NK-92 treated with Interleukin-12 subunit alpha and Interleukin-12 subunit beta, amount 100 ng/mL, for 24 hours (cell line): ENCODE measurements at places on chromosomes 1 and 21.

DNA sequence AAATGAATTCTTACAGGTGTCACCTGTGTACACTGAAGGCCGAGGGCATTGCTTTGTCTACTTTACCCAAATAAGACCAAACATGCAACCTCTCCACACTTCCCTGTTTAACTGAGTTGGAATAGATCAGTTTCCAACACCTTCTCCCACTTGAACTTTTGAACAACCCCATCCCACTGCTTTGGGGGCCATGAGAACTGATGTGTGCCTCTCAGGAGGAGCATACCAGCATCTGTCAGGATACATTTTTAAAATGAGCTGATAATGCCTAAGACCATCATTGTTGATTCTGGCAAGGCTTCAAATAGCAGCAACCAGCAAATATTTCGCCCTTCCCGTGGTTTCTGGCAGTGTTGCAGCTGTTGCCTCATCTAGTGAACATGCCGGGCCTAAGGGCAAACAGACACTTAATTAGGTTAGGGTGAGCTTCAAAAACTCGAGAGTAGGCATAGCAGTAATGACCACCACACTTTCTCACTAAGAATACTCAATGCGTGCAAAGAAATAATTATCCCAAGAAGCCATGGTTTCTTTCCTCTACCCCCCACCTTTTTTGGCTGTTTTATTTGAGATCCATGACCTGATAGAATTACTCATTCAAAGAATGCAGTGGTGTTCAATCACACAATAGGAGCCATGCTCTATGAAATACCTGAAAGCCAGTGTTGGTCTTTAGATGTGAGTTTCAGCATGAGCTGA is 63.7 kb downstream of the MAP10 start:
- DNase-seq = no peak

DNA sequence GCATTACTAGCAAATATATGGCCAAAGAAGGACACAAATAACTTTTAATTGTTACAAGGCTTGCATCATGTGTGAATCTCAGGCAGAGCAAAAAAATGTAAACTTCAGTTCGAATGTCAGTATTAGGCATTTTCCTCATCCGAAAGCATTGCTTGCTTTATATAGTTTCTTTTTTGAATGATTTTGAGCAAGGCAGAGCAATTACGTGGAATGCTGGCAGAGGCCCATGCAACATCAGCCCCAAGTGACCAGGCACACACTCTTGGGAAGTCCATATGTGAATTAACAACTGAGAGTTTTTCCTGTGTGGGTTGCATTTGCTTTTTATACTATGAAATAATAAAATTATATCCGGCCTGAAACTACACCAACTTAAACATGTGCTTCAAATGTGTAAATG is 274.8 kb downstream of the PTPRC start:
- no peak for DNase-seq

DNA sequence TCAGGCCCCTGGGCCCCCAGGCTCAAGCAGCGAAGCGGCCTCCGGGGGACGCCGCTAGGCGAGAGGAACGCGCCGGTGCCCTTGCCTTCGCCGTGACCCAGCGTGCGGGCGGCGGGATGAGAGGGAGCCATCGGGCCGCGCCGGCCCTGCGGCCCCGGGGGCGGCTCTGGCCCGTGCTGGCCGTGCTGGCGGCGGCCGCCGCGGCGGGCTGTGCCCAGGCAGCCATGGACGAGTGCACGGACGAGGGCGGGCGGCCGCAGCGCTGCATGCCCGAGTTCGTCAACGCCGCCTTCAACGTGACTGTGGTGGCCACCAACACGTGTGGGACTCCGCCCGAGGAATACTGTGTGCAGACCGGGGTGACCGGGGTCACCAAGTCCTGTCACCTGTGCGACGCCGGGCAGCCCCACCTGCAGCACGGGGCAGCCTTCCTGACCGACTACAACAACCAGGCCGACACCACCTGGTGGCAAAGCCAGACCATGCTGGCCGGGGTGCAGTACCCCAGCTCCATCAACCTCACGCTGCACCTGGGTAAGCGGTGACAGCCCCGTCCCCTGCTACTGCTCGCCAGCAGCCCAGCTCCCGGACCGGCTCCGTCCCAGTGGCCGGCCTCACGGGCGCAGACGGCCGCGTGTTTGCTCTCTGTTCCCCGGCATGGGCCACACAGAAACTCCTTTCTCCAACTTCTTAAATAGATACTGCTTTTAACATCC is 539 bp downstream of the LAMC1 start:
- no peak for DNase-seq

GRCh38 chr1:32868085-32868484 is 2.6 kb downstream of the FNDC5 start:
- DNase-seq = no peak

- no peak for DNase-seq
Measured at GRCh38 chr1:20078171-20078651, 8.2 kb downstream of the PLA2G5 start.

- no peak for DNase-seq
Measured at GRCh38 chr1:189675712-189676244, 801.9 kb downstream of the BRINP3 start.

DNA sequence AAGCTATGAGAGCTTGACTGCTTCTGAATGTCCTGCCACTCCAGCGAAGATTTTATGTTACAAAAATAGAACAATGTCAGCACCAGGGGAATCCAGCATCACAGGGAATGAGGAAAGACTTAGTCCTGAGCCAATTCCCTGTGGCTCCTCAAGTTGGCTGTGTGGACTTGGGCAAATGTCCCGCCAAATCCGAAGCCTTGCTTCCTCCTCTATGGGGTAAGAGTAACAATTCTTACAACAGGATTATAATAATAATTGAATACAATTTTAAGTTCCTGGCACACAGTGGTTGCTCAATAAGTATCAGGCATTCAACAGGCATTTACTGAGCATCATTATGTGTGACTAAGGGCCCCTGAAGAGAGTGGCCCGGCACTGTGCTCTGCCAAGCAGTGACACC is 44.4 kb downstream of the STPG1 start:
- DNase-seq = no peak

DNA sequence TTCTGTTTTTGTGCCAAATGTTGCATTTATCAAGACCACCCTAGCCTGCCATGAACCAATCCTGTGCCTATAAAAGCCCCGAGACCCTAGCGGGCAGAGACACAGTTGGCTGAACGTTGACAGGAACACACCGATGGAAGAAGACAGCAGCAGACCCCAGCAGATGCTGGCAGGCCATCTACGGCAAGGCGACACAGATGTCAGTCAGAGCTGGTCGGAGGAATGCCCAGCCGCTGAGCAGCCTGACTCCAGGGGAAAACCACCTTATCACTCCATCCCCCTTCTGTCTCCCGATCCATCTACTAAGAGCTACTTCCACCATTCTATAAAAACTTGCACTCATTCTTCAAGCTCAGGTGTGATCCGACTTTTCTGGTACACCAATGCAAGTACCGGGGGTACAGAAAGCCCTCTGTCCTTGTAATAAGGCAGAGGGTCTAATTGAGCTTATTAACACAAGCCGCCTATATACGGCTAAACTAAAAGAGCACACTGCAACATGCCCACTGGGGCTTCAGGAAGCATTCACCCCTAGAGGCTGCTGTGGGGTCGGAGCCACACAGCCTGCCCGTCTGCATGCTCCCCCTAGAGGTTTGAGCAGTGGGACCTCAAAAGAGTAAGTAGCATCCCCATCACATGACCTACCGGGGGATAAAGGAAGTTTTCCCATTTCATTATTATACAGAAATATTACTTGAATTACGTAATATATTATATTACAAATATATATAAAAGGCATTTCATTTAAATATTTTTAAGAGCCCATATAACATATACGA is 1156.3 kb upstream of the B3GALT2 start:
- no peak for DNase-seq

DNA sequence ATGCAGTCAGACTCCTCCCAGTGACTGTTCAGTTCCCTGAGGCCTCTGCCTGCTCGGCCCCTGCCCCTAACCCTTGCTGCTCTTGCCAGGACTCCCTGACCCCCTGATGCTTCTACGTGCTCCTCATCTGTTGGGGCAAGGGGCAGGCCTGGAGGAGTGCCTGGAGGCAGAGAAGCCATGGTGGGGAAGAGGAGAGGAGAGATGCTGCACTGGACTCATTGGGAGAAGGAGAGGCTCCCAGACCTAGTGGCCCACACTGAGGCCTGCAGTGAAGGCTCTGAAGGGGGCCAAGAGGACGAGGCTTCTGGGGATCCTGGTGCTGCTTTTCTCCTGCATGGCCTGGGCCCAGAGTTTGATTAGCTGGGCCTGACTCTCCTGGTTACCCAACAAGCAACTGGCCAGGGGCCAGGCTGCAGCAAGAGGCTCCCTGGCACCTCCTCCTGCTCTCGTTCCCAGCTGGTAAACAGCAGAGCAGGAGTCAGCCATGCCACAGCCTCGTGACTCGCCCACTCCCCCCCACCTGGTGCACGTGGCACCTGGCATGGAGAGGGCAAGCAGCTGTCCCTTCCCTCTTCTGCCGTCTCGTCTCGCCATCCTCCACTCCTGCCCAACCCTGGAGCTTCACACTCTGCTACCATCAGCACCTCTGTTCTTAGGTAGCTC is 847 bp upstream of the RORC start:
- DNase-seq = no peak

DNA sequence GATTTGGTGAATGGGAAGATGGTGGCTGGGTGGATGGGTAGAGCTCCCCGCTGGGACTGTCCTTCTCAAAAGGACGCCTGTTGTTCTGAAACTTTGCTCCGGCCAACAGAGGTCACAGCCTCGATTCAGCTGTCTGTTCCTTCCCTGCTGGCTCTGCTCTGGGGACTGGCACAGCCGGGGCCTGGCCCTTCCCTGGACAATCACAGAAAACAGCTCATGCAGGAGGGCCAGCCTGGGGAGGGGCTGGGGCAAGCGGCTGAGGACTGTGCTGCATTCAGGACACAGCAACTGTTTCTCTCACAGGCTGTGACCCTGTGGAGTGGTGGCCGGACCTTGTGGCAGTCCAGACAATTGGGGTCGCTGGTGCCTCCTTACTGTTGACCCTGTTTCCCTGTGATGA is 110.7 kb upstream of the TMEM51 start:
- DNase-seq = no peak

- no peak for DNase-seq
Measured at GRCh38 chr1:75600781-75601180, 10.1 kb downstream of the SLC44A5 start.

DNA sequence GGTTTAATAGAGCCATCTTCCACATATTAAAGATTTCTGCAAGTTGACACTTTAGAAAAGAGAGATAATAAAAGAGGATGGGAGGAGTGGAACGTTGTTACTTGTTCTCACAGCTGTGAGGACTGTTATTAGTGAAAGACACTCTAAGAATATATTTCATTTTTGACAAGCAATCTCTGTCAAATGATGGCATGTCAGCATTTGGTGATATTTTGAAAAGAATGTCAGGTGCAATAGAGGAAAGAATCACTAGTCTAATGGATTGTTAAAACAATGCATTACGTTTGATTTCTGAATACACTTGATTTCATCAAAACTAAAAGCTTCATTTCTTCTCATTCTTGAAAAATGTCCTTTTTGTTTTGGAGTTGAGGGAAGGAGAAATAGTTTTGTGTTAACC is 853.4 kb downstream of the PLA2G4A start:
- no peak for DNase-seq

- DNase-seq = no peak
Measured at GRCh38 chr1:117757668-117758067, 151.8 kb downstream of the TENT5C start.

DNA sequence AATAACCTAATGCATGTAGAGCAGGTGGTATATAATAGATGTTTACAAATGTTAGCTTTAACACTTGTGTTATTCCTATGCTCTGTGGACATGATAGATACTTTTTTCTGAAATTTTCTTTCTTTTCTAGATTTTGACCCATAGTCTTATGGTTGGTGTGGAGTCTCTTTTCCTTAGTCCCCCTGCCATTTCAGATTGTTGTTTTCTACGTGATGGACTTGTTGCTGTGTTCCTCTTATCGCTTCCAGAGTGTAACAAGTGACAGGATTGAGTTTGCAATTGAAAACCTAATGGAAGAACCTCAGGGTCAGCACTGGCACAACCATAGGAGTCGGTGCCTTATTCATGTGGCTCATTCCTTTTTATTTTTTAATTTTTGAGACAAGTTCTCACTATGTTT is 136.4 kb downstream of the HHAT start:
- no peak for DNase-seq

GRCh38 chr1:29392486-29393450 is 156.4 kb downstream of the PTPRU start:
- DNase-seq = no peak

DNA sequence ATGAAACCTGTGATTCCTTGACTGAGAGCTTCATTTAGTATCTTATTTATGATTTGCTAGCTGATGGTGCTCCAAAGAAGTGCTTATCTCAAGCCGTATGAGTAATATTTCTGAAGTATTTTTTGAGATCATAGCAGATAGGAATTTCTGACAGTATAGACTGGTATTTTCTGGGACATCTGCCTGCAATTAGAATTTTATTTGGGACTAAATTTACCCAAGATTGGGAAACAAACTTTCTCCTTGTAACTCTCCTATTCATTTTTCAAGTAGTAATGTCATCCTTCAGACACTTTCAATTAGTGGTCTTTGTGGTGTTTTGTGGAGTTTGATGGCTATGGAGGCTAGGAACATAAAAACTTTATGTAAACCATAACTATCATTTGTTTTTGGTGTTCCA is 597.2 kb upstream of the ZP4 start:
- no peak for DNase-seq

GRCh38 chr1:43453442-43454269 is at the start of gene HYI:
Gene HYI (minus strand): TSS chr1:43453931. CDS start chr1:43453793, 138 bp downstream.
- no peak for DNase-seq

DNA sequence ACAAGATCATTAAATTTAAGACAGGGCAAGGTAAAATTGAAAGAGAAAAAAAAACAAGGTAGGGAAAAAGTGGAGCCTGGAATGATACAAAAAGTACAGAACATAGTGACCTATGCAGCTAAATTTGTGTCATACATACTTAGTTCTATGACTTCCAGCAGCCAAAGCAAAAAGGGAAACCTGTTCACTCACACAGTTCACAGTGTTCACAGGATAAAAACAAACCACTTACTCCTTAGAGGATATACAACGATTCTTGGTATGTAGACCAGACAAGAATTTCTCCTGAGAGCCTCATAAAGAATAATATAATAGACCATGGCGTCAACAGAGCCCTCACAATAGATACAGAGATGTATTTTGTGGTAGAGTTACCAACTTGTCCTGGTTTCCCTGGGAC is 27.5 kb downstream of the COA7 start:
- DNase-seq = no peak

GRCh38 chr21:42080788-42081083 is 9.6 kb downstream of the UMODL1 start:
- no peak for DNase-seq

GRCh38 chr1:225688345-225688744 is 35.4 kb upstream of the ENAH start:
- DNase-seq = no peak

DNA sequence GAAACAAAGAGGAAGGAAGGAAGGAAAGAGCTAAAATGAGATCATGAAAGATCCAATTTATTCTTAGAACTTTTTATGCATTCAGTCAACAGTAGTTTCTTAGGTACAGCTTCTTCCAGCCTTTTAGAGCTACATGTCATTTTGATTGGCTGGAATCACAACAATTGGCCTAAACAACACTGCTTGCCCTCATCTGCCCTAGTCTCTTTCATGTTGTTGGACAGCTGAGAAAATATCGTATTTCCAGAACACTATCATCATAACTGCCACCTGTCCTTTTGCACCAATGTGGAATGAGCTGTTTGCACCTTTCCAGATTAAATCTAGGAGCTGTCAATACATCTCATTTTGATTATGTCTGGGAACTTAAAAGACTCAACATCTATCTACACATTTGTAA is 161.7 kb downstream of the TGFBR3 start:
- no peak for DNase-seq

- no peak for DNase-seq
Measured at GRCh38 chr1:234710936-234711724, 101.2 kb upstream of the IRF2BP2 start.

- no peak for DNase-seq
Measured at GRCh38 chr1:10687251-10687651, 109.2 kb downstream of the CASZ1 start.
